ENCODE measurements at places on chromosomes 11 and 22.

- no peak for DNase-seq
Measured at GRCh38 chr22:47446331-47446730, 683.9 kb downstream of the TBC1D22A start.

GRCh38 chr11:78350091-78350645 is 67.5 kb downstream of the GAB2 start:
- no peak for DNase-seq

- DNase-seq = no peak
Measured at GRCh38 chr11:13859892-13860291, 102.6 kb upstream of the SPON1 start.

- no peak for DNase-seq
Measured at GRCh38 chr11:111694851-111695250, 71.3 kb downstream of the PPP2R1B start.

GRCh38 chr11:12131943-12132789 is 21.8 kb downstream of the MICAL2 start:
- no peak for DNase-seq

- DNase-seq = no peak
Measured at GRCh38 chr11:20310137-20310536, 53.4 kb upstream of the HTATIP2 start.

DNA sequence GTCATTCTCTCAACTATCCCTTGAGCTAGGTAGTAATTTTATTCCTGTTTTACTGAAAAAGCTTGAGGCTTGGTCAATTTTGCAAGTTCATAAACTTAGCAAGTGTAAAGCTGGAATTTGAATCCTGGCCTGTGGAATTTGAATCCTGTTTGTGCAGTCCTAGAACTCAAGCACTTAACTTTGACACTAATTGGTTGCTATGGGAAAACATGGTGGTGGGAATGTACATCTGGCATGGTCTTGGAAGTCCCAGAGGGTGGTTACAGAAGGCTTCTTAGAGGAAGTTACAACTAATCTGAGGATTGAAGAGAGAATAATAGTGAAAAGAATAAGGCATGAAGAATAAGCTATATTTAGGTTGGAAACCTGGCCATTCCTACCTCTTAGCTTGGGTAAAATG is 66.5 kb upstream of the LIN7C start:
- DNase-seq = no peak

GRCh38 chr11:83723999-83724398 is 437.8 kb upstream of the CCDC90B start:
- no peak for DNase-seq

DNA sequence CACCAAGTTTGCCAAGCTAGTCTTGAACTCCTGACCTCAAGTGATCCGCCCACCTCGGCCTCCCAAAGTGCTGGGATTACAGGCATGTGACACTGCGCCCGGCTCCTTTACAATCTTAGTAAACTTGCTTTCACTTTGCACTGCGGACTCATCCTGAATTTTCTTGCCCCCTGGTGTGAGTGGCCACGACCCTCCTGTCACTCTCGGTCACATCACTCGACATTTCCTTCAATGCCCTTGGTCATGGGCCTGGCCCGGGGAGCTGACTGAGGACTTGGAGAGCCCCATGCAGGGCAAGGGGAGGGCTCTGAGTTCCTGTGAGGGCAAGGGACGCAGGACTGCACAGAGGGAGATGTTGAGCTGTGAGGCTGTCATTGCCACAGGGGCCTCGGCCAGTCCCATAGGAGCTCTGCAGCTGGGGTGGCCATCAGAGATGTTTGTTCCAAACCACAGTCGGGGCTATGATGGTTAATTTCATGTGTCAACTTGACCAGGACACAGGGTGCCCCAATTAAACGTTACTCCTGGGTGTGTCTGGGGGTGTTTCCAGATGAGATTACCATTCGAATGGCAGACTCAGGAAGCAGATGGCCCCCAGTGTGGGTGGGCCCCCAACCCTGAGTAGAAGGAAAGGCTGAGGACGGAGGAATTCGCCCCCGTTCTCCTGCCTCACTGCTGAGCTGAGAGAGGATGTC is 21.2 kb downstream of the A4GALT start:
- no peak for DNase-seq
